ENCODE measurements at places on chromosomes 4 and X.

DNA sequence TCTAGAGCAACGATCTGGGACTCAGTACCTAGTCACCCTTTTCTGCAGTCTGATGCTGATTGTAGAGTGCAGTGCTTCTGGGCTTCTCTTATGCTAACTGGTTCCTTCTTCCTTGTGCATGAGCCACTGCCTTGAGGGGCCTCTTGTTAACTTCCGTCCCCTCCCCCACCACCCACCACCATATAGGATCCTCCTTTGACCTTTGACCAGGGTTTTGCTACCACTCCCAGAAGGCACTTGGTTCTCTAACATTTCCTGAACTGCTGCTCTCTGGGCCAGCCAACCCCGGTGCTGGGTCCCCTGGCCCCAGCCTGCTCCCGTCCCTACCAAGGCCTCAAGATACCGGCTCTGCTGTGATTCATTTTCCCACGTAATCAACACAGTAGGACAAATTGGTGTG is 104.6 kb upstream of the KLF3 start:
- H3K4me3 ChIP-seq = no peak overlapping the region
- DNase-seq = no peak
- no peak overlapping the region for H3K27ac ChIP-seq
- no peaks in the 10 kb centered on the region for H3K27me3 ChIP-seq
- no peaks in the 10 kb centered on the region for H3K36me3 ChIP-seq
- H3K4me1 ChIP-seq = no peaks in the 10 kb centered on the region

GRCh38 chr4:107600436-107600835 is 119.6 kb downstream of the PAPSS1 start:
- DNase-seq = peak; percentile 52
- H3K4me3 ChIP-seq = no peak overlapping the region
- no peaks in the 10 kb centered on the region for H3K4me1 ChIP-seq
- H3K27ac ChIP-seq = no peak overlapping the region

GRCh38 chrX:21638311-21638710 is 19.8 kb downstream of the KLHL34 start:
- no peak overlapping the region for H3K27ac ChIP-seq
- no peaks in the 10 kb centered on the region for H3K36me3 ChIP-seq
- no peaks in the 10 kb centered on the region for H3K27me3 ChIP-seq
- no peak for DNase-seq
- H3K4me1 ChIP-seq = no peaks in the 10 kb centered on the region

DNA sequence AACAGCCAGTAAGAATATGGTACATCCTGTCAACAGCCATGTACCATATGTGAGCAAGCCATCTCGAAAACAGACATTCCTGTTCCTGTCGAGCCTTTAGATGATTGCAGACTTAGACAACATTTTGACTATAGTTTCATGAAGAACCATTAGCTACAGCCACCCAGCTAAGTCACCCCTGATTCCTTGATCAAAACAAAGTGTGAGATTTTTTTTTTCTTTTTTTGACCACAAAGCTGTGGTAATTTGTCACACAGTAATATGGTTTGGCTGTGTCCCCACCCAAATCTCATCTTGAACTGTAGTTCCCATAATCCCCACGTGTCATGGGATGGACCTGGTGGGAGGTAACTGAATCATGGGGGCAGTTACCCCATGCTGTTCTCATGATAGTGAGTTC is 15.2 kb upstream of the HADH start:
- no peaks in the 10 kb centered on the region for H3K4me1 ChIP-seq
- no peak overlapping the region for H3K27ac ChIP-seq
- no peaks in the 10 kb centered on the region for H3K27me3 ChIP-seq
- no peak overlapping the region for H3K4me3 ChIP-seq
- H3K36me3 ChIP-seq = no peaks in the 10 kb centered on the region

- H3K4me3 ChIP-seq = no peak overlapping the region
- H3K36me3 ChIP-seq = no peaks in the 10 kb centered on the region
- no peaks in the 10 kb centered on the region for H3K4me1 ChIP-seq
Observed at GRCh38 chr4:119697887-119698393, 69.3 kb upstream of the PDE5A start.

GRCh38 chr4:152415980-152416379 is 119.9 kb downstream of the FBXW7 start:
- H3K27me3 ChIP-seq = no peaks in the 10 kb centered on the region
- H3K36me3 ChIP-seq = peaks cover 2% of the 10 kb centered on the region
- no peak for DNase-seq
- H3K27ac ChIP-seq = no peak overlapping the region

DNA sequence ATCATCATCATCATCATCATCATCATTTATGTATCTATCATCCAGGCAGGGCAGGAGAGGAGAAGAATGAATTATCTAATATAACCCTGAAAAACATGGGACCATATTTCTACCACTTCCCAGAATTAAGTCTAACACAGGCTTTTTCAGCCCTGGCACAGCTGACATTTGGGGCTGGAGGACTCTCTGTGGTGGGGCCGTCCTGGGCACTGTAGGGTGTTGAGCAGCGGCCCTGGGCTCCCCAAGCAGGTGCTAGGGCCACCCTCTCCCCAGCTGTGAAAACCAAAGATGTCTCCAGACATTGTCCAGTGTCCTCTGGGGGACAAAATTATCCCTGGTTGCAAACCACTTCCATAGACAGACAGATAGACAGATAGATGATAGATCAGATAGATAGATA is 288.4 kb downstream of the CRLF2 start:
- no peaks in the 10 kb centered on the region for H3K27me3 ChIP-seq
- H3K4me1 ChIP-seq = no peaks in the 10 kb centered on the region
- no peak overlapping the region for H3K27ac ChIP-seq
- H3K36me3 ChIP-seq = no peaks in the 10 kb centered on the region

DNA sequence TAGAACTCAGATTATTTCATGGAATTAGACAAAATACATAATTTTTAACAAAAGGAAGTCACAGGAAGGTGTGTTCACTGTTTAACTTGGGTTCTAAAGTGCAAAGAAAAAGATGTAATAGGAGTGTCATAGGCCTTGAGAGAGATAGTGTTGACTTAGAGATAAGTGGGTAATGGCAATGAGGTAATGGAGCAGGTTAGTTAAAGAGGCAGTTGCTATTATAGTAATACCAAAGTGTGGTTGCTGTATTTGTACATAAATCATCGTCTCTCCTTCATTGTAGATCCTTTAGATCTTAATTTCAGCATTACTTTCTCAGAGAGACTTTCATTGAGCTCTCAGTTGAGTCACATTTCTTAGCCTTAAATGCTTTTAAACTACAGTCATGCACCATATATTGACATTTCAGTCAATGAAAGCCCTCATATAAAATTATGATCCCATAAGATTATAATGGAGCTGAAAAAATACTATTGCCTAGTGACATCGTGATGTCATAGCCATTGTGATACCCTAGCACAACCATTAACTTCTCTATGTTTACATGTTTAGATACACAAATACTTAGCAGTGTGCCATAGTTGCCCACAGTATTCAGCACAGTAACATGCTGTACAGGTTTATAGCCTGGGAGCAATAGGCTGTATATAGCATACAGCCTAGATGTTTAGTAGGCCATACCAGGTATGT is 245.4 kb downstream of the ADGRL3 start:
- no peak overlapping the region for H3K4me3 ChIP-seq
- DNase-seq = no peak
- no peaks in the 10 kb centered on the region for H3K27me3 ChIP-seq
- no peaks in the 10 kb centered on the region for H3K36me3 ChIP-seq
- H3K4me1 ChIP-seq = no peaks in the 10 kb centered on the region

GRCh38 chr4:82200046-82200445 is 173.7 kb downstream of the HNRNPD start:
- no peak overlapping the region for H3K27ac ChIP-seq
- no peaks in the 10 kb centered on the region for H3K27me3 ChIP-seq
- H3K4me1 ChIP-seq = no peaks in the 10 kb centered on the region
- DNase-seq = no peak
- no peak overlapping the region for H3K4me3 ChIP-seq

- no peak overlapping the region for H3K27ac ChIP-seq
- H3K36me3 ChIP-seq = no peaks in the 10 kb centered on the region
- H3K4me1 ChIP-seq = no peaks in the 10 kb centered on the region
- no peaks in the 10 kb centered on the region for H3K27me3 ChIP-seq
Observed at GRCh38 chr4:89939546-89939945, 44.9 kb downstream of the MMRN1 start.

DNA sequence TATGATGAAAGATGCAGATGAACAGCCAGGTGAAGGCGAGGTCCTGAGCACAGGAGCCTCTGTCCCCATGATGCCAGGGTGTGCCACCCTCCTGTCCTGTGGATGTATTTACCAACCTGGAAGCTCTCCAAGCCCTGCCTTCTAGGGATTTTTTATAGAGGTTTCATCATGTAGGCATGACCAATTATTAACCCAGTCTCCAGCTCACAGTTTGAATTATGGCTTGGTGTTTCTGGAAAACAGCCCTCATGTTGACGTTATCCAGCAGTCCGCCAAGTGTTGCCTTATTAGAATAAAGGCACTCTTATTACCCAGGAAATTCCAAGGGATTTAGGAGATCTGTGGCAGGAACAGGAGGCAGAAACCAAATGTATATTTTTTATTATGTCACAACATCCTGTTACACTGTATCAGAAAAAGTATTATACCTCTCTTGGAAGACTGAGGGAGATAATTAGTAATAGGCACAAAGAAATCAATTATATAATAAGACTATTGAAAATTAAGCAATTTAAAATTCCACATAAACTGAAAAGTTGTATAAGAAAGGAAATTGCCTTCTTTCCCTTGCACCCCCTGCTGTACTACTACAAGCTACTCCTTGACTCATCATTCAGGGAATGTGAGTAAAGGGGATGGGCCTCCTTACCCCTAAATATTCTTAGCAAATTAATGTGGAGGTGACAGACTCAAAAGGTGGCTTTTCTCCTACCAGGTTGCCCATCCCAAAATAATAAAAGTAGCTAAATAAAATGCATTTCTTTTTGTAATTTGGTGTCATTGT is 129.6 kb downstream of the ZNF330 start:
- H3K36me3 ChIP-seq = no peaks in the 10 kb centered on the region
- DNase-seq = peak; percentile 57
- peaks cover 6% of the 10 kb centered on the region for H3K4me1 ChIP-seq
- H3K27me3 ChIP-seq = no peaks in the 10 kb centered on the region
- H3K4me3 ChIP-seq = no peak overlapping the region

Measured in mesendoderm (in vitro differentiated cells).